ENCODE measurements at places on chromosomes 2 and 18. TPM values are rescaled to one million over a fixed set of nuclear protein-coding genes. Genes with fewer than 3 reads are reported as not detected.

DNA sequence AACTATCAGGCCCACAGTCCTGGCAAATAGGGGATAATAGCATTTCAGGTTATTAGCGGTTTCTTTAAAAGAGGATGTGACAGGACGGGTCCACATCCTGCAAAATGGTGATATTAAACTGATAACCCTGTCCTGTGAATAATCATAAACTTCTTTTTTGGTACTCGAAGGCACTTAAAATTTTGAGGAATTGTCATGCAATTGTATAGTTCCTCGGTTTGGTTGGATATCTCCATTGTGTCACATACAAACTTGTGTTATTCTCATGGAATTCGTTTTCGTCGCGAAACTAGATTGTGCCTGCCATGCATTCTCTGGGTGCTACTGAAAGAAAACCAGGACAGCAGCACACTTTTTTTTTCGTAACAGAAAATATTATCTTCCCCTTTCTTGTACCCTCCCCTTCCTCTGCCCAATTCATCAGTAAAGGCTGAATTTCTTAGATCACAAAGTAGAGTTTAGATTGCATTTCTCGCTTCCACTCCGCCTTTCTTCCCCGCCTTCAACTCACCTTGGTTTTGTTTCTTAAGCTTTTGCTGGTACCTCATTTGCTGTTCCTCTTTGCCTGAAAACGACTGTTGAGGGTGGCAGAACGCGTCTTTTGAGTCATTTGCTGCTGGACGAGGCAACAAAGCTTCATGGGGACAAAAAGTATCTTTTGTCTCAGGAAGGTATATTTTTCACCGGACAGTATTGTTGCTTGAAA, 1.3 kb downstream of the CERS6 start:
- peak overlapping the region; percentile 87 for H3K27ac ChIP-seq
- H3K27me3 ChIP-seq = peaks cover 2% of the 10 kb centered on the region
- DNase-seq = peak; percentile 35
- peaks cover 44% of the 10 kb centered on the region for H3K4me1 ChIP-seq

- peaks cover 2% of the 10 kb centered on the region for H3K27me3 ChIP-seq
- DNase-seq = no peak
- H3K36me3 ChIP-seq = no peaks in the 10 kb centered on the region
- H3K27ac ChIP-seq = no peak overlapping the region
These were observed 250.0 kb downstream of the TCF4 start for GRCh38 chr18:55337908-55338521.

GRCh38 chr2:70753902-70754301, 14.1 kb downstream of the ADD2 start:
- no peak for DNase-seq
- peaks cover 3% of the 10 kb centered on the region for H3K27me3 ChIP-seq
- H3K27ac ChIP-seq = no peak overlapping the region
- H3K4me1 ChIP-seq = no peaks in the 10 kb centered on the region
- H3K36me3 ChIP-seq = no peaks in the 10 kb centered on the region

Gene IHH
- total RNA-seq = 0.12 TPM

Gene EFHD1
- 0.23 TPM for total RNA-seq

Gene EMILIN1
- total RNA-seq = 0.40 TPM
